GOT3 (cell line): ENCODE measurements at places on chromosomes 5 and 9.

DNA sequence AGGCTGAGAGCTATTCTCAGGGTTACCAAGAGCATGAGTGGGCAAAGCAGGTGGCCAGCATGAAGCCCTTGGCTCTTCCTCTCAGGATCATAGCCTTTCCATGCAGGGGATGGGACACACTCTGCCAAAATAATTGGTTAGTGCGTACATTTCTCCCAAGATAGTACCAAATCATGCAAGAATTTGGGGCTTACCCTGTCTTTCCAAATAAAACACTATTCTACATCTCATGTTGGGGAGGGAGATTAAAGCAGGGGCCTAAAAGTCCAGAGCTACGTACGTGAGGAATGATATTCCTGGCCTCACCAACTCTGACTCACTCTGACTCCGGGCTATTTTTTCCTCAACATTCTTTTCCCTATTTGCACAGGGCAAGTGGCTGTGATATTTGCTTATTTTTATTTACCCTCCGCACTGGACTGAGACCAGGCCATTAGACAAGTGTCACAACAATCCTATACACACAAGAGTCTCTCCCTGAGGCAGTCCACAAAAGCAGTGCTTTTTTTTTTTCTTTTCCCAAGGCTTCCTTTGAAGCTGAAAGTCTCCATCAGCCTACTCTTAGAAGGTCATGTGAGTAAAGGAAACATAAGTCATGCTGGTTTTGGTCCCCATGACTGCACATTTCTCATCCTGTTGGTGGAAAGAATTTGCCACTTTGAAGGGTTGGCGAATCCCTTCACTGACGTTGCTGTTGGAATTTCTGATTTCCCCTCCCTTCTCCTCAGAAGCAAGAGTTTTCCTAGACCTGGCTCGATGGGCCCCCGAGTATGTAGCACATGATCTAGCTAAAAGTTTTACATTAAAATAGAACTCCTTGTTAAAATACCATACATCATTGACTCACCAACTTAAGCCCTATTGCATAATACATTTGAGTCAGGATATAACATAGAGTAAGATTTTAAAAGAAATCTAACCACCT is 40.0 kb downstream of the TMEM252 start:
- no peak for DNase-seq

- DNase-seq, result no peak
Measured at GRCh38 chr9:100689635-100690034, 111.8 kb downstream of the CAVIN4 start.

GRCh38 chr5:167057665-167058064 is 1233.8 kb upstream of the WWC1 start:
- DNase-seq, result no peak

GRCh38 chr5:89418407-89419085 is 535.6 kb upstream of the MEF2C start:
- DNase-seq, result no peak

- DNase-seq, result no peak
Measured at GRCh38 chr5:73906277-73906676, 280.3 kb downstream of the ARHGEF28 start.

DNA sequence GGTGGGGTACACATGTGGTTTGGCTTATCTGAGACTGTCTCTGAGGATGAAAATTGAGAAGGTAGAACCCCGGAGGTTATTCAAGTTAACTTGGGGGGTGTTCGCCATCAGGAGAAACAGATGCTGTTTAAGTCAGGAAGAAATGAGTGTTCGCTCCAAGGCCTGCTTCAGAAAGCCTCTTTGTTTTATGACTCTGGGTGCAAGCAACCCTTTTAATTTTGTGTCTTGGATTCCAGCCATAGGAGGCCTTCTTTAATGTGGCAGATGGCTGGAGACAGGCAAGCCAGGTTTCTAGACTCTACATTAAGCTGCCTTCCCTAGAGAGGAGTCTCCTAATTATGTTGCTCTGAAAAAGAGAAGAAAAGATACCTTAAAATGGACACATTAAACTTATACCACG is 4.2 kb upstream of the SMAD5 start:
- no peak for DNase-seq
